ENCODE measurements at places on chromosomes 13 and 19. TPM values are rescaled to one million over a fixed set of nuclear protein-coding genes. Genes with fewer than 3 reads are reported as not detected.

- no peak overlapping the region for H3K4me3 ChIP-seq
- no peaks in the 10 kb centered on the region for H3K27me3 ChIP-seq
- no peaks in the 10 kb centered on the region for H3K4me1 ChIP-seq
- no peak overlapping the region for H3K27ac ChIP-seq
These were observed 1577.5 kb upstream of the PRR20A start for GRCh38 chr13:55563267-55563666.

Gene FUT1
- 0.24 TPM for total RNA-seq

- no peaks in the 10 kb centered on the region for H3K4me1 ChIP-seq
- H3K27ac ChIP-seq, result no peak overlapping the region
- DNase-seq, result no peak
- no peaks in the 10 kb centered on the region for H3K27me3 ChIP-seq
- no peaks in the 10 kb centered on the region for H3K36me3 ChIP-seq
- H3K4me3 ChIP-seq, result no peak overlapping the region
These were observed 87.6 kb upstream of the MBNL2 start for GRCh38 chr13:97134364-97135095.

- H3K4me3 ChIP-seq, result no peak overlapping the region
- H3K36me3 ChIP-seq, result no peaks in the 10 kb centered on the region
- H3K4me1 ChIP-seq, result no peaks in the 10 kb centered on the region
- no peaks in the 10 kb centered on the region for H3K27me3 ChIP-seq
- no peak overlapping the region for H3K27ac ChIP-seq
These were observed 87.3 kb downstream of the KCTD15 start for GRCh38 chr19:33883859-33884519.

Gene DOHH
- total RNA-seq, result 4.9 TPM

Measured in right lobe of liver (tissue), 6 donors.